GM18507 (cell line): ENCODE measurements at places on chromosomes 12 and 14.

- DNase-seq: no peak
Measured at GRCh38 chr12:2117541-2117940, 64.8 kb downstream of the CACNA1C start.

DNA sequence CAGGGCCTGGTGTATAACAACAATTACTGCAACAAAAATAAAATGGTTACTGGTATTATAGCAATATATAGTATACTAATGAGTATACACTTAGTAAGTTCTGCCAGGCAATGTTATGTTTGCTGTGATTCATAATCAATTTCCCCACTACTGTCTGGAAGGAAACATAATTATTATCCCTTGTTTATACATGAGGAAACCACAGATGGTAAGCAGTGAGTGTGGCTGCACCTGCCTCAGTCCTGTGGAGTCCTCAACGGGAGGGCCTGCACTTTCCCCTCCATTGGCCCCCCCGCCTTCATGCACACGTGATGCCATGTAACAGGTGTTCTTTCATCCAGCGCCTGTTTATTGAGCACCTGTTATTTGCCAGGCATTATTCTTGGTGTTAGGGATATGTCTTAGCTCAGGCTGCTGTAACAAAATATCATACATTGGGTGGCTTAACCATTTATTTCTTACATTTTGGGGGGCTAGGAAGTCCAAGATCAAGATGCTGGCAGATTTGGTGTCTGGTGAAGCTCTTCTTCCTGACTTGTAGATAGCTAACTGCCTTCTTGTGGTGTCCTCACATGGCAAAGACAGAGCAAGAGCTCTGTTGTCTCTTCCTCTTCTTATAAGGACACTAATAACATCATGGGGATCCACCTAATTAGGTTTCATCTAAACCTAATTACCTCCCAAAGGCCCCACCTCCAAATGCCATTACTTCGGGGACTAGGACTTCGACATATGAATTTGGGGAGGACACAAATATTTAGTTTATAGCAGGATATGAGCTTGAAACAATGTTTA is 59.5 kb upstream of the CHGA start:
- DNase-seq: no peak

- DNase-seq: no peak
Measured at GRCh38 chr14:89294872-89295271, 122.2 kb downstream of the FOXN3 start.

DNA sequence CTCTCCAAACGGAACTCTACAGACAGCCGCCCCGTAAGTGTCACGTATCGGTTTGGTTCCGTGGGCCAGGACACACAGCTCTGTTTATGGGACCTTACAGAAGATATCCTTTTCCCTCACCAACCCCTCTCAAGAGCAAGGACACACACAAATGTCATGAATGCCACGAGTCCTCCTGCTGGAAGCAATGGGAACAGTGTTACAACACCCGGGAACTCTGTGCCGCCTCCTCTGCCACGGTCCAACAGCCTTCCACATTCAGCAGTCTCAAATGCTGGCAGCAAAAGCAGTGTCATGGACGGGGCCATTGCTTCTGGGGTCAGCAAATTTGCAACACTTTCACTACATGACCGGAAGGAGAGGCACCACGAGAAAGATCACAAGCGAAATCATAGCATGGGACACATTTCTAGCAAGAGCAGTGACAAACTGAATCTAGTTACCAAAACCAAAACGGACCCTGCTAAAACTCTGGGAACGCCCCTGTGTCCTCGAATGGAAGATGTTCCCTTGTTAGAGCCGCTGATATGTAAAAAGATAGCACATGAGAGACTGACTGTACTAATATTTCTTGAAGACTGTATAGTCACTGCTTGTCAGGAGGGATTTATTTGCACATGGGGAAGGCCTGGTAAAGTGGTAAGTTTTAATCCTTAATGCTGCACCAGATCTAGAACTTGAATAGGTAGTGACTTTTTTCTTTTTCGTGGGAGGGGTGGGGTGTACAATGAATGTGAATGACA is 69.7 kb downstream of the WDR20 start:
- no peak for DNase-seq

DNA sequence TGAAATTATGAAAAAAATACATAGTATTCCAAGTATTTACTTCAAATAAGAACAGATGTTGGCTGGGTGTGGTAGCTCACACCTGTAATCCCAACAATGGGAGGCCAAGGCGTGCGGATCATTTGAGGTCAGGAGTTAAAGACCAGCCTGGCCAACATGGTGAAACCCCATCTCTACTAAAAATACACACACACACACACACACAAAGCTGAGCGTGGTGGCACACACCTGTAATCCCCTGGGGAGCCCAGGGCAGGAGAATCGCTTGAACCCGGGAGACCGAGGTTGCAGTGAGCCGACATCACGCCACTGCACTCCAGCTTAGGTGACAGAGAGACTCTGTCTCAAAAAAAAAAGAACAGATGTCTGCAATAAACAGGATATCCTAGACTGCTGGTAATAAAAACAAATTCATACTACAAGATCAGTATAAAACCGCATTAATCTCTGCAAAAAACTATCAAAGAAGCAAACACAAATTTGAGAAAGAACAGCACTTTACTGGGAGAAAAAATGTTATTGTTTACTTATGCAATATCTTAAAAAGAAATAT is 23.8 kb downstream of the EEA1 start:
- DNase-seq: no peak

GRCh38 chr12:31524791-31525495 is 66.0 kb downstream of the DENND5B start:
- DNase-seq: peak; percentile 4

- no peak for DNase-seq
Measured at GRCh38 chr14:24038686-24039085, 13.1 kb upstream of the CARMIL3 start.

- DNase-seq: no peak
Measured at GRCh38 chr12:37543966-37544668, 772.5 kb upstream of the ALG10B start.

- no peak for DNase-seq
Measured at GRCh38 chr14:97065305-97066067, 268.3 kb downstream of the VRK1 start.

DNA sequence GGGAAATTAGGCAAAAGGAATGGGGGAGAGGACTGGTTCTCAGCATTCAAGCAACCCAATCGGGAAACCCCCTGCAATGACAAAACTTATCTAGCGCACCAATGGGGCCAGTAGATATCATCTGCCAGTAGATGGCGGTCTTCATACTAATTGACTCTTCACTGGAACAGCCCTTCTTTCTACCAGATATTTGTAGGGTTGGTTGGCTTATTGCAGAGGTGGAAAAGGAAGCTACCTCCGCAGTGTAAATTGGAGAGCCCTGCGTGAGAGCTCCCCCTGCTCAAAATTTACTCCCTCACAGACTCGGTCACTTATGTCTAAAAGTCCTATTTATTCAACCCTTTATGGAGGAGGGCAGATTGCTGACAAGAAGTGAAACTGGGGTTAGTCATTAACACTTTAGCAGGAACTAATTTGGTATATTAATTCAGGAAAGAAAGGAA is 166.1 kb upstream of the CCND2 start:
- peak; percentile 60 for DNase-seq

DNA sequence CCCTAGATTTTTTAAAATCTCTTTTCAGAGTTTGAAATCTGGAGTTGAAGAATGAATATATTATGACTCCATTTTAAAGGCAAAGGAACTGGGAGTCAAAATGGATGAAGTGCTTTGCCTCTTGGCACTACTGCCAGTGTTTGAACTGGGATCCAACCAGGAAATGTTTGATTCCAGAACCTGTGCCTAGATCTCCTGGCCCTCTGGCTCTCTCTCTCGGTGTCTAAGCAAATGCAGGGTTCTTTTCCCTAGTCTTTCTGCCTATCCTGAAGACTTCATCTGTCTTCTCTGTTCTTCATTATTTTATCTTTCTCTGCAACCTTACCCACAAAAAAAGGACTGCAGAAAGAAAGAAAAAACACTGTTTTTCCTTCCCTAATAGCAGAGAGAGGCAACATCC is 17.0 kb downstream of the BTG1 start:
- DNase-seq: no peak

DNA sequence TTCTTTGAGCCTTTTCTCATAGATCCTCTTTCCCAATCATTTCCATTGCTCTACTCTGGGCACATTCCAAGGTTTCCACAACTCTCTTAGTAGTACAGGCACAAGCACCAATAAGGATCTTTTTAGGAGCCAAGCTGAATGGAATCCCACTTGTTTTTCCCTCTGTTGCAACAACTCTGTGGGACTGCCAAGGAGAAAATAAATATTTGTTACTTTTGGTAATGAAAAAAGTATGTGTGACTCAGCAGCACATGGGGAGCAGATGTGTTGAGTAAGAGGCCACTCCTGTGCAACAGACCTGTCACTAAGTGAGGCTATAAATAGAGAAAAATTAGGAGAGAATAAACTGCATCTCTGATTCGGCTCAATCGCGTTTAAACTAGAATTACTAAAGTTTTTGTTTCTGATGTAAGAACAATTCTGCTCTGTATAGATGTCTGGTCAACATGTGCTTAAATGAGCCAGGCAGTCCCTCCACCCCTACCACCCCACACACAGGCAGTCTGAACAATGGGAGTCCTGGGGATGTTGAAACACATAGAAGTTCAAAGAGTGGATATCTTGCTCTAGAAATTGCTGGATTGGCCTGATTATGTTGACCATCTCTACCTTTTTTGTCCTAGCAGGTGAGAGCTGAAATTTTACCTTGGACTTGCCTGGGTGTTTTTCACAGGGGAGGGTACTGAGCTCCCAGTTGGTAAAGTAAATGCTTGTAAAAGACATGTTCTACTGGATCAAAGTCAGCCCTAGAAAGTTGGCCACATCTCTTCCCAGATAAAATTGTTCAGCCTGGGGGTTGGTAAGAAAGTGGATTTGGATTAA is 244.3 kb upstream of the NOVA1 start:
- DNase-seq: no peak

GRCh38 chr12:18982226-18982949 is 147.1 kb upstream of the PLEKHA5 start:
- DNase-seq: no peak

- no peak for DNase-seq
Measured at GRCh38 chr14:71852181-71852580, 80.0 kb upstream of the RGS6 start.

DNA sequence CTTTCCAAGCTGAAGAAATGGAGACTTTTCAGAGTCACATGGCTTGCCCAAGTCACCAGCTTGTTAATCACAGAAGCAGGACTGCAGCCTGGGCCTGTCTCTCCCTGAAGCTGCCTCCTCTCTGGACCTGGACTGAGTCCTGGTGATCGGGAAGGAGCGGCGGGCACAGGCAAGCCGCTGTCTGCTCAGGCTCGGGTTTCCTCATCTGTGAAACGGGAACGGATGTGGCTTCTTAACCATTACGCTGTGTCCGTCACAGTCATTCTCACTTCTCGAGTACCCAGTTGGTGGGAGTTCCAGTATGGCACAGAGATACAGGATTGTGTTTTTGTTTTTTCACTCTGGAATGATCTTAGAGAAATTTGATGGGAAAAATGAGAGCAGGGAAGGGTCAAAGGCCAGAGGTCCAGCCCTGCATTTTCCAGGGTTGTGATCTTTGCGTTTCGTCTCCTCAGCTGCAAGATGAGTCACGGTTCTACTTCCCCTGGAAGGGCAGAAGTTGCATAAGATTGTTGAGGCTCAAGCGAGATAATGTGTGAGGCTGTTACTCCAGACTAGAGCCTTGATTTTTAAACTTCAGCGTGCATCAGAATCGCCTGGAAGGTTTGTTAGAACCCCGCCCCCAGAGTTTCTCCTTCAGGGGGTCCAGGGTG is 7.6 kb upstream of the LRTM2 start:
- no peak for DNase-seq

DNA sequence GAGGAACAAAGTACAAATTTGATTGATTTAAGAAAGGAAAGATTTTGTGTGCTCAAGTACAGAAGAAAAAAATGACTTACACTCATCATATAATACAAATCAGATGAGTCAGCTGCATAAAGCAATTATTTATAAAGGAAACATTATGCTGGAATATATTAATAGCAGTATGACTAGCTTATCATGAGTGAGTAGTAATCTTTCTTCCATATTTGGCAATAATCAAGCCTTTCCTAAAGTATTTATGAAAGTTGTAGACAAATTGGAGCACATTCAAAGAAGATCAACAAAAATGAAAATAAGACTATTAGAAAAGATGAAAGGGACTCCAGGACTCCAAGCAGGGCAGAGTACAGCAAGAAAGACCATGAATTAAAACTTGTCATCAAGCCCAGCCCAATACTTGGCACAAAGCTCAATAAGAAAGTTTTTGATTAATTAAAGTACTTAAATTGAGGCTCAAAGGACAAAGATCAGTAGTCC is 32.8 kb downstream of the CCER1 start:
- no peak for DNase-seq

GRCh38 chr12:13428538-13429265 is 232.2 kb downstream of the EMP1 start:
- no peak for DNase-seq

- DNase-seq: no peak
Measured at GRCh38 chr14:77221241-77221871, 39.8 kb downstream of the TMEM63C start.

DNA sequence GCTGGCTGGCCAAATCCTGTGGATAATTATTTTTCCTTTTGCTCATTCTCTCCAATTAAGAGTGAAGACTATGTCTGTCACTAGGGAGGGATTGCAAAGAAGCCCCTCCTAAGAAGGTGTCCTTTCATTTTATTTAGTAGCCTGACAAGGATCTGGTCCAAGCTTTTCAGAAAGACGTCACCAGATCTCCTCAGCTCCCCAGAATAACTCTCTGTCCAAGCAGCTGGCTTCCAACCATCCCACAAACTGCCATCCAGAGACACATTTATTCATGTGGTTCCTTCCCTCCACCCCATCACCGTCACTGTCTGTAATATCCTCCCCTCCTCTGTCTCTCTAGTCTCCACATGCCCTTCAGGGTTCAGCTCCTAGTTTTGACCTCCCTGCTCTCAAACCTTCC is 69.9 kb downstream of the PPM1H start:
- DNase-seq: no peak
